GM23338 (cell line): ENCODE measurements at places on chromosomes 13 and 19.

GRCh38 chr13:99500839-99501183 lies 461 bp upstream of the TM9SF2 start:
- H3K36me3 ChIP-seq, result no peaks in the 10 kb centered on the region
- no peak for DNase-seq
- no peaks in the 10 kb centered on the region for H3K27me3 ChIP-seq
- H3K4me1 ChIP-seq, result peaks cover 16% of the 10 kb centered on the region
- H3K4me3 ChIP-seq, result peak overlapping the region; percentile 89

DNA sequence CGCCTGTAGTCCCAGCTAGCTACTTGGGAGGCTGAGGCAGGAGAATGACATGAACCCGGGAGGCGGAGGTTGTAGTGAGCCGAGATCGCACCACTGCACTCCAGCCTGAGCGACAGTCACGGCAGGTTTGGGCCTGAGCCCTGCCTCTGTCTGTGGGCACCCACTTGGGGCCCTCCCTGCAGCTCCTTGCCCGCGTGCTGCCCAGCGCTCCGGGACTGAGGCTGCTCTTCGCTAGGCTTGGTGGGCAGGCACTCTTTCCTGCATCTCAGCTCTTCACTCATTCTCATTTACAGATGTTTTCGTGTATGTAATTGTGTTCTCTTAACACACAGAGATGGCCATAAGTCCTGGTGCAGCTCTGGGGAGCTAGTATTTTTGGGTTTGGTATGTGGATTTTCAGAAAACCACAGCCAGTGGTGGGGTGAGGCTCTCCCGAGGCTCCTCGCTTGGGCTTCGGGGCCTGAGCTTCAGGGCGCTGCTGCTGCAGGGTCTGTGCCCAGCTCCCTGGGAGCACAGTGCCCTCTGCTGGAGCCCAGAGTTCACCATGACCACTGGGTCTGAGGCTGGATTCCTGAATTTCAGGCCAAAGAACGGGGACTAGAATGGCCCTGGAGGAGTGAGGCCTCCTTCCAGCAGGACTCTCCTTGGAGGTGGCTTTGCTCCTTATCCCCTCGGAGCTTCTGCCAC lies 15.2 kb downstream of the UPF1 start:
- DNase-seq, result peak; percentile 92
- H3K4me3 ChIP-seq, result no peak overlapping the region
- H3K27me3 ChIP-seq, result no peaks in the 10 kb centered on the region
- peaks cover 29% of the 10 kb centered on the region for H3K36me3 ChIP-seq

DNA sequence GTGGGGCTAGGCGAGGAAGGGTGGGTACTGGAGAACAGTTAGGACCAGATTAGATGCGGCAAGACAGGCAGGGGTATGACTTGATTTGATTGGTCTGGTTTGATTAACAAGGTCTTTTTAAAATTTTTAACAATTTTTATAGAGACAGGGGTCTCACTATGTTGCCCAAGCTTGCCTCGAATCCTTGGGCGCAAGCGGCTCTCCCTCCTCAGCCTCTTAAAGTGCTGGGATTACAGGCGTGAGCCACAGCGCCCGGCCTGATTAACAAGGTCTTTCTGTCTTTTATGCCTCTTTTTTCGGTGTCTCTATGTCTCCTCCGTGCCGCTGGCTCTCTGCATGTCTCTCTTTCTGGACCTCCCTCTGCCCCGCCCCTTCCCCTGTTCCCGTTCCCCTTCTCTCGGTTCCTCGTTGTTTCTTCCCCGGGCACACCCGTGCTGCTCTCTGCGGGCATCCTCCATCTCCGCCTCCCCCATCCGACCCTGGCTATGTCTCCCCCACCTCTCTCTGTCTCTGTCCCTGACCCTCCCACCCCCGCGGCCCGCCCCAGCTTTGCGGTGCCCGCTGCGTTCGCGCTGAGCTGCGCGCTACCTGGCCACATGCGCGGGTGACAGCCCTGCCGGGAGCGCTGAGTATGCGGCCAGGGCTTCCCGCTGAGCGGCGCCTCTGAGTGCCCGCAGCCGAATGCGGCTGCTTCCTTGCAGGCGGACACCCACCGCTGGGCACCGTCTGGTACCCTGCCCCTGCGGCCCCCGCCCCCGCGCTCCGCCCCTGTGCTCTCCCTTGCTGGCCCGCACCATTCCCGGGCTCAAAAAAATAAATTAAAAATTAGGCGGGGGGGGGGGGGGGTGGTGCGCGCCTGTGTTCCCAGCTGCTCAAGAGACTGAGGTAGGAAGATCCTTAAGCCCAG lies 8.1 kb upstream of the SDHAF1 start:
- H3K27ac ChIP-seq, result no peak overlapping the region
- peaks cover 10% of the 10 kb centered on the region for H3K27me3 ChIP-seq
- no peaks in the 10 kb centered on the region for H3K36me3 ChIP-seq
- H3K4me1 ChIP-seq, result no peaks in the 10 kb centered on the region

DNA sequence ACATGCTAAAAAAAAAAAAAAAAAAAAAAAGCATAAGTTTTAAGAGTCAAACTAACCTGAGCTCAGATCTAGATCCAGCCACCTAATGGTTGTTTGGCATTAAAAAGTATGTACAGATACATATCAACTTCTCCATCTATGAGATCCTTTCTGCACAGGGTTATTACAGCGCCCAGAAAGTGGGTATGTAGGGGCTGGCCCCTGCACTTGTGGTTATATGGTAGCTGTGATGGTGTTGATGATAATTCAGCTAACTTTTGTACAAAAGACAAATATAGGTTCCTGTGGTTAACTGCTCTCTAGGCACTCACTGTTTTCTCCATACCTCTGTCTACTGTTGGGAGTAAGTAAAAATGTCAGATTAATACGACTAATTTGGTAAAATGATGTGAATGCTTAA lies 81.7 kb downstream of the TNFRSF19 start:
- H3K4me3 ChIP-seq, result no peak overlapping the region
- peaks cover 15% of the 10 kb centered on the region for H3K4me1 ChIP-seq
- no peak overlapping the region for H3K27ac ChIP-seq
- DNase-seq, result no peak

DNA sequence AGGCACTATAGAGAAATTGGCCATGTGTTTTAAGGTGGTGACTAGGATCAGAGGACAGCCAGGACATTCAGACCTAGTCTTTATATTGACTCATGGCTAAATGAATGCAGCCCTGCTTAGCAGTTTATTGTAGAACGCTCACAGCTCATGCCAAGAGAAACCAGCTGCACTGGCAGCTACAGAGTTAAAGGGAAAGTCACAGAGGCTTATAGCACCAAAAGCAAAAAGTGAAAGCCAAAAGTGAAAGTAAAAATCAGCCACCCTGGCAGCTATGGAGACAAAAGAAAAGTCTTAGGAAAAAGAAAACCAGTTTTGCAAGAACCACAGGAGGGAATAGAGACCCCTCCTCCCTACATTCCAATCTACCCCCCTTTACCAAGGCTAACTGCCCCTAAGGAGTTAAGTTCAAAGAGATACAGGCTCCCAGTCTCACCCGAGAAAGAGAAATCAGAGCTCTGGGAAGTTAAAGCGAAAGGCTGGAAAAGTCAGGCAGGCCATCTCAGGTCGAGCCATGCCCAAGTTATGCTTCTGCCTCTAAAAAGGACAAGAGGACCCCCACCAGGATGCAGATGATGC lies 99.0 kb downstream of the ZNF429 start:
- peaks cover 49% of the 10 kb centered on the region for H3K4me1 ChIP-seq
- peak overlapping the region; percentile 73 for H3K27ac ChIP-seq
- peak overlapping the region; percentile 43 for H3K4me3 ChIP-seq
- peaks cover 22% of the 10 kb centered on the region for H3K27me3 ChIP-seq
- peak; percentile 95 for DNase-seq

DNA sequence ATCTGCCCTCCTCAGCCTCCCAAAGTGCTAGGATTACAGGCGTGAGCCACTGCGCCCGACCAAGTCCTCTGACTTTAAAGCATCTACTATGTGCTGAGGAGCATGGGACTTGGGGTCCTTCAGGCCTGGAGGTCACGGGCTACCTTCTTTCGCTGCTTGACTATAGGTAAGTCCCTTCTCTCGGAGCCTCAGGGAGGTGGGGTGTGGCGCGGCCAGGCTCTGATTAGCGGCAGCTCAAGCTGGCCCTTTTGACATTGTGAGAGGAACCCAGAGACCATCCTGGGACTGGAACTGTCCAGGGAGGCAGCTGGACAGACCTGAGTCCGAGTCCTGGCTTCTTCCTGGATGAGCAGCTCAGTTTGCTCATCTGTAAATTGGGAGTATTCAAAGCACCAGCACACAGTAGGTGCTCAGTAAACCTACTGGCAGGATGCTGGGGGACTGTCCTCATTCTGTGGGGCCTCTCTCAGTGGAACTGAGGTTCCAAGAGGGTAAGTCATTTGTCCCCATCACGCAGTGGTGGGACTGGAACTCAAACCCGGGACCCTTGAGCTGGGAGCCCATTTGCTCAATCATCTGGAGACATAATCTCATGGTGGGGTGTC lies 780 bp downstream of the FCER2 start:
- H3K4me1 ChIP-seq, result 0 out of 2 replicates have a peak, but pooled peaks cover 4% of the 10 kb centered on the region
- DNase-seq, result no peak
- H3K27me3 ChIP-seq, result no peaks in the 10 kb centered on the region
- H3K27ac ChIP-seq, result no peak overlapping the region
- H3K36me3 ChIP-seq, result no peaks in the 10 kb centered on the region

DNA sequence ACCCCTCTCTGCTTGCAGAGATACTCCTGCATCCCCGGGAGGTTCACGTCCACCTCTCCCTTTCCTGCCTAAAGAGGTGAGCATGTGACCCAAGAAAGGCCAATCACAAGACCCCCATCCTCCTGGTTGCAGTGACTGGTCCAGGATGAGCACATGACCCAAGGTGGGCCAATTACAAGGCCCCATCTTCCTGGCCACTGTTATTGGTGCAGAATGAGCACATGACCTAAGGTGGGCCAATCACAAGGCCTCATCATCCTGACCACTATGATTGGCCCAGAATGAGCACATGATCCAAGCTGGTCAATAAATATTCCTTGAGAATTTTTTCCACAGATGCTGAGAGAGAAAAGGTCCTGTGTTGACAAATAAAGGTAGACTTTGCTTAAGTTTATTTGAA lies 350.7 kb downstream of the EFNB2 start:
- H3K4me3 ChIP-seq, result no peak overlapping the region
- H3K27me3 ChIP-seq, result no peaks in the 10 kb centered on the region
- DNase-seq, result no peak
- H3K4me1 ChIP-seq, result no peaks in the 10 kb centered on the region
- H3K36me3 ChIP-seq, result no peaks in the 10 kb centered on the region

GRCh38 chr13:66139701-66140100 lies 1090.4 kb downstream of the PCDH9 start:
- H3K27ac ChIP-seq, result no peak overlapping the region
- H3K36me3 ChIP-seq, result no peaks in the 10 kb centered on the region
- no peak for DNase-seq
- H3K4me3 ChIP-seq, result no peak overlapping the region

DNA sequence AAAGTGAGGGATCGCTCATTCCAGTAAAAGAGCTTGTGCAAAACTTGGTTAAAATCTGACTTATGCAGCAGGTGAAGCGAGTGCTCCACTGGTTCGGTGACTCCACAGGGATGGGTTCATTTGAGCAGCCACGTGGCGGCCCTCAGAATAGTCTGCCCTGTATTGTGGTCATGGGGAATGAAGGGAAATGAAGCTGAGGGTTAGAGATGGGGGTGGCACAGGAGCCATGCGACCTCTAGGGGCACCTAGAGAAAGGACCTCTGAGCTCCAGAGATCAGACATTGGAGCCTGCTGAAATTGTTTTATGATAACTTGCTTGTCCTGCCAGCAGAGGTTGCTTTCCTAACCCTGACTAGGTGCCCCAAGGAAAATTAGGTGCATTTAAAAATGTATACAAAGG lies 26.6 kb downstream of the CBY2 start:
- H3K27me3 ChIP-seq, result no peaks in the 10 kb centered on the region
- no peak overlapping the region for H3K27ac ChIP-seq
- H3K4me1 ChIP-seq, result 0 out of 2 replicates have a peak, but pooled peaks cover under 1% of the 10 kb centered on the region
- no peaks in the 10 kb centered on the region for H3K36me3 ChIP-seq
- no peak overlapping the region for H3K4me3 ChIP-seq
- DNase-seq, result peak; percentile 89

GRCh38 chr13:50128428-50128931 lies 113.2 kb downstream of the KCNRG start:
- no peak overlapping the region for H3K27ac ChIP-seq
- peaks cover 91% of the 10 kb centered on the region for H3K27me3 ChIP-seq
- H3K4me1 ChIP-seq, result peaks cover 65% of the 10 kb centered on the region
- H3K36me3 ChIP-seq, result no peaks in the 10 kb centered on the region
- H3K4me3 ChIP-seq, result peak overlapping the region; percentile 89
- peak; percentile 59 for DNase-seq

- no peaks in the 10 kb centered on the region for H3K4me1 ChIP-seq
- no peak overlapping the region for H3K4me3 ChIP-seq
- no peaks in the 10 kb centered on the region for H3K27me3 ChIP-seq
- no peak overlapping the region for H3K27ac ChIP-seq
These were observed 369.3 kb downstream of the KLF5 start for GRCh38 chr13:73428137-73428536.

GRCh38 chr19:47703301-47703700 lies 9.9 kb upstream of the EHD2 start:
- H3K36me3 ChIP-seq, result peaks cover 10% of the 10 kb centered on the region
- H3K4me1 ChIP-seq, result no peaks in the 10 kb centered on the region
- H3K4me3 ChIP-seq, result no peak overlapping the region
- no peak for DNase-seq
- H3K27me3 ChIP-seq, result no peaks in the 10 kb centered on the region

DNA sequence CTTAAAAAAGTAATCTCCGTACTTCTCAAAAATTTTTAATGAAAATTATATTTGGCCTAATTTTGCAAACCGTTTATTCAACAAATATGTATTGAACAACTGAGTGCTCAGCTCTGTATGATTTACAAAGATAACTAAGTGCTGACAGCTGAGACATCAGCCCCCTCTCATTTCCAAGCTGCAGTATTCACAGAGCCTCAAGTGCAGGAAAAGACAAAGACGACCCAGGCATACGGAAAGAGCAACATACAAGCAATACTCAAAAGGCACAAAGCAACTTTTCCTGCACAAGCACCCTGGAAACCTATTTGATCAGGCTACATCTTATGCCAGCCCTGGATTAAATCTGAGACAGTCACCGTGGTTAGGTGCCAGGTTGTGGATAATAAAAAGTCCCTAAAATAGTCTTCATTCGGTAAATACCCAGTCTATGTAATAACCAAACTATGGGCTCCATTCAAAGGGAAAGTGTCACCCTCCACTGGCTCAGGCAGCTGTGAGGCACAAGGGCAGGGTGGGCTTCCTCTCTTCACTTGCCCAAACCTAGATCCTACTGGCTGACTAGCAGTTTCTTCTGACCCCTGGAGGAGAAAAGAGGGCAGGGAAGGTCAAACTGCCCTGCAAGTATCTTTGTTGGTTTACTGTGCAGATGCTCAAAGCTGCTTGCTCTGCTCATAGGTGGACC lies 65.5 kb downstream of the TBC1D4 start:
- no peaks in the 10 kb centered on the region for H3K36me3 ChIP-seq
- DNase-seq, result peak; percentile 40
- H3K4me1 ChIP-seq, result 0 out of 2 replicates have a peak, but pooled peaks cover 7% of the 10 kb centered on the region
- no peaks in the 10 kb centered on the region for H3K27me3 ChIP-seq

DNA sequence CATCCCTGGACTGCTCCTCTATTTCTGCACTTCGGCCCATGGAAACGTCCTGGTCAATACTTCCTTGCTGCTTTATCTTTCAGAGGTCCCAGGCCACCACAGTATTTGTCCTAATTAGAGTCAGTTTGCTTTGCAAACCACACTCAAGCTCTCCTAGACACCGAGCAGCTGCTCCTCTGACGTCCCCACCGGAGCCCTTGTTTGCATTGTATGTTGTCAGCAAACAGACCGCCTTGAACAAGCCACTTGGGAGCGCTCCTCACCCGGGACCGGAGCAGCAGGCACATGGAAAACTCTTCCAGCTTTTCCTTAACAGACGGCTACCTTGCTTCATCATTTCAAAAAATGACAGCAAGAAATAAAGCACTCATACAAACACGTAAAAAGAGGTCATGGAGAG lies 51.5 kb upstream of the GTF3A start:
- H3K27ac ChIP-seq, result no peak overlapping the region
- peak; percentile 47 for DNase-seq
- no peaks in the 10 kb centered on the region for H3K27me3 ChIP-seq
